AG08395 (cell line): ENCODE measurements at places on chromosomes 13 and 19.

DNA sequence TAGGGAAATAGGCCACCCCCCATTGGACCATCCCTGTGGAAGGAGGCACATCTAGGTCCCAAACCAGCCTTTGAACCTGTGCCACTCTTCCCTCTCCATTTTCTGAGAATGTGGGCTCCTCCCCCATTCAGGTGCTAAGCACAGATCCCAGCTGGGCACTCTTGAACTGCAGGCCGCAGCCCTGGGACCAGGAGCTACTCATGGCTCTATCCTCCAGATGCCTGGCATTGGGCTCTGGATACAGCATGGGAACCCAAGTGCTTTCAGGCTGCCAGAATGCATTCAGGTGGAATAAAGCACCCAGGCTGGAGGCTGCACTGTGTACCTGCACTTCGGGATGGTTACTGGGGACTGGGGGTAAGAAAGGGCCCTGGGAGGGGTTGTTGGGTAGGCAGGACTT is 1372.3 kb upstream of the SPRY2 start:
- no peak for DNase-seq

DNA sequence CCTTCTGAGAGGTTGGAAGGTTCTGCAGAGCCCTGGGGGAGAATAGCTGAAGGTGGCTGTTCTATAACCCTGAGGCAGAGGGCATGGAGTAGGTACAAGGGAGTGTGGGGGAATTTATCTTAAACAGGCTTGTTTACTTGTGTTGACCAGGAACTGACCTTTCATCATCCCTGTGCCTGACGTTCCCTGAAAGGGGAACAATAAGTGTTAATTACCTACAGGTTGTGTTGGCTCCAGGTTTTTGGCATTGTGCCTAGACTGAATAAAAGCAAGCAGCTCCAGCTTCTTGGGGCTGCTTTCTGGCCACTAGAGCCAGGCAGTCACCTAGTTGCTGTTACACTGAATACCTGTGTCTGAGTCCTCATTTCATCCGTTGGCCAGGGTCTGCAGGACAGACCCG is 60.0 kb downstream of the ZNF627 start:
- no peak for DNase-seq

DNA sequence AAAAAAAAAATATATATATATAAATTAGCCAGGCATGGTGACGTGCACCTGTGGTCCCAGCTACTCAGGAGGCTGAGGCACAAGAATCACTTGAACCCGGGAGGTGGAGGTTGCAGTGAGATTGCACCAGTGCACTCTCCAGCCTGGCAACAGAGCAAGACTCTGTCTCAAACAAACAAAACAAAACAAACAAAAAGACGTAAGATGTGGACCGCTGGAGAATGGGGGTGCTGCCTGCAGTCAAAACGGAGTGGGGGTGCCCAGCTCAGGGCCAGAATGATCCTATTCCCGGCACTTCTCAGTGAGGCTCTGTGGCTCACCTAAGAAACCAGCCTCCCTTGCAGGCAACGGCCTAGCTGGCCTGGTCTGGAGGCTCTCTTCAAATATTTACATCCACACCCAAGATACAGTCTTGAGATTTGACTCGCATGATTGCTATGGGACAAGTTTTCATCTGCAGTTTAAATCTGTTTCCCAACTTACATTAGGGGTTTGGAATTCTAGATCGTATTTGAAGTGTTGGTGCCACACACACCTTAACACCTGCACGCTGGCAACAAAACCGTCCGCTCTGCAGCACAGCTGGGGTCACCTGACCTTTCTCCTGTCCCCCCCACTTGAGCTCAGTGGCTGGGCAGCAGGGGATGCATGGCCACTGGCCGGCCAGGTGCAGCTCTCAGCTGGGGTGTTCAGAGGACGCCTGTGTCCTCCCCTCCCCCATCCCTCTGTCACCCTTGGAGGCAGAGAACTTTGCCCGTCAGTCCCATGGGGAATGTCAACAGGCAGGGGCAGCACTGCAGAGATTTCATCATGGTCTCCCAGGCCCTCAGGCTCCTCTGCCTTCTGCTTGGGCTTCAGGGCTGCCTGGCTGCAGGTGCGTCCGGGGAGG is at the start of gene F7:
Gene F7 (plus strand): TSS at position 760 of the 889 bp plus-strand sequence. CDS start 51 bp downstream, at position 811.
- DNase-seq: peak; percentile 24

DNA sequence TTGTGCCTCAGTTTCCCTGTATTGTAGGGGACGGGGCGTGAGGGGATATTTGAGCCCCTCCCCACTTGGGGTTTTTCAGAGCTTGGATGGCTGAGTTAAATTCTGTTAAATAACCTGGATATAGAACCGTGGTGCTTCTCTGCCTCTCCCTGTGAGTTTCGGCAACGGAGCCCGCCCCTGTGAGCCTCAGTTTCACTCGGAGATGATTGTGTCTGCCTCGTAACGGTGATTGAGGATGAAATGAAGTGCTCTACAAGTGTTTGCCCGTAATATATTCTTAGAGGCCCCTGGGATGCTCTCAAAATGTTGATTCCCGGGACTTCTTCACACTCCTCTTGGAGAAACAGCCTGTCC is 509 bp downstream of the KXD1 start:
- no peak for DNase-seq

GRCh38 chr13:26539738-26540292 is 17.7 kb upstream of the WASF3 start:
- no peak for DNase-seq

- DNase-seq: peak; percentile 47
Measured at GRCh38 chr19:4369888-4370260, 26.5 kb downstream of the MPND start.

GRCh38 chr13:26382366-26382765 is 128.4 kb downstream of the CDK8 start:
- no peak for DNase-seq

- no peak for DNase-seq
Measured at GRCh38 chr19:41933693-41934426, 5.6 kb upstream of the ERFL start.

- DNase-seq: no peak
Measured at GRCh38 chr13:91053318-91054065, 294.0 kb upstream of the MIR17HG start.

GRCh38 chr13:79352107-79352506 is 53.9 kb downstream of the RBM26 start:
- no peak for DNase-seq
